Erythroblast (primary cell): ENCODE measurements at places on chromosomes 1 and 21.

DNA sequence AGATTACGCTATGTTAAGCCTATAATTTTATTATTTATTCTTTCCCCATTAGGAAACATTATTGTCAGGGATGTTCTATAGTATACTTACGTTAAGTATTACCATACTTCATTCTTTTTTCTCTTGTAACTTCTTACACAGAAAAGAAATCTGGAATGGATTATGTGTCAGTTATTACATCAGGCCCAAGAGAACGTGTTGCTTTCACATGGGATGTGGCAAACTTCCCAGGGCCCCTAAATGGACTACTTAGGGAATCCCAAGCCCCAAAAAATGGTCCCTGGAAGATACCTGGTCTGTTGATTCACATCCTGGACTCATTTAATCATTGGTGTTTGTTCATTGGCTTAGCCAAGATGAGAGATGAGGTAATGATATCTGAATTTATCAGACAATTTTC, 249.8 kb downstream of the NRIP1 start:
- no peak for DNase-seq

- DNase-seq: peak; percentile 96
These were observed 2.6 kb downstream of the E2F2 start for GRCh38 chr1:23528250-23528978.

DNA sequence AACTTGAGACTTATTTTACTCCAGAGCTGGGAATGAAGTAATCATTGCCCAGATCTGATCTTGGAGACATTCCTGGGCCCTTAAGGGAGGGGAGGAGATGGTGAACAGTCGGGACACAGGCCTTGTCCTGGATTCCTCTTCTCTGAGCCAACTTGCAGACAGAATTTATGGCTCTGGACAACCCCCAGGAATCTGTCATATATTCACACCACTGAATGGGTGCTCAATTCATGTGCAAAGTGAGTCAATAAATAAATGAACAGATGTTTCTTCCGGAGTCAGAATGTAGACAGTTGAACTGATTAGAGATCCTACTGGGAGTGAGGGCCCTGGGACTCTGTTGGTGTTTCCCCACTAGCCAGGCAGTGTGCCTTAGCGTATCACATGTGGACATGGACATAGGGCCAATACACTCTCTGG, 2.6 kb downstream of the TUFT1 start:
- DNase-seq: no peak

DNA sequence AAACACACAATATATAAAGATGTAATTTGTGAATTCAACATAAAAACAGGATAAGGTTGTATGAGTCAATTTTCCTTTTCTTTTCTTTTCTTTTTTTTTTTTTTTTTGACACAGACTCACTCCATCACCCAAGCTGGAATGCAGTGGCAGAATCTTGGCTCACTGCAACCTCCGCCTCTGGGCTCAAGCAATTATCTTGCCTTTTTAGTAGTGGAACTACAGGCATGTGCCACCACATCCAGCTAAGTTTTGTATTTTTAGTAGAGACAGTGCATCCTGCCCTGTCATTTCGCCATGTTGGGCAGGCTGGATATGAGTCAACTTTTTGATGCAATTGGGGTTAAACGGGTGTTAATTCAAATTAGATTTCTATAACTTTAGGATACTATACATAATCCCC, 10.3 kb upstream of the SPRR2B start:
- no peak for DNase-seq

GRCh38 chr1:109392788-109393616, 4.7 kb downstream of the SORT1 start:
- peak; percentile 47 for DNase-seq

- DNase-seq: no peak
These were observed 3.7 kb downstream of the IFI6 start for GRCh38 chr1:27668121-27668807.

DNA sequence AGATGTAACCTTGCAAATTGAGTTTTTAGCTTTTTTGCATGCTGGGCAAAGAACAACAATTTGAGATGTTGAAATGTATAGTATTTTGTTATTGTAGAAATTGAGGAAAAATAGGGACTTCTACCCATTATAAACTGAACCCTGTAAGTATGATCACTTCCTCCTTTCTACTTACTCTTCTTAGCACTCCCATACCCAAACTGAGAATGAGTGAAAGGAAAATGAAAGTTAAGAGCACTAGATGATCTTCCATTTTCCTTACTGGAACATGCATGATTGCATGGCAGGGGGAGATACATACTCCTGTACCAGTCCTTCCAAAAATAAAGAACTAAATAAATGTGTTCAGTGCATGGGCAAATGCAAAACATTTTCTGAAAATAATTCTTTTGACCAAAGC, 107.4 kb upstream of the KIAA1614 start:
- no peak for DNase-seq

- no peak for DNase-seq
These were observed 67.7 kb downstream of the ALG6 start for GRCh38 chr1:63435161-63435560.

- no peak for DNase-seq
These were observed 9.7 kb upstream of the SMIM1 start for GRCh38 chr1:3762873-3763228.

- no peak for DNase-seq
These were observed 22.7 kb upstream of the ZNF436 start for GRCh38 chr1:23392125-23392855.

DNA sequence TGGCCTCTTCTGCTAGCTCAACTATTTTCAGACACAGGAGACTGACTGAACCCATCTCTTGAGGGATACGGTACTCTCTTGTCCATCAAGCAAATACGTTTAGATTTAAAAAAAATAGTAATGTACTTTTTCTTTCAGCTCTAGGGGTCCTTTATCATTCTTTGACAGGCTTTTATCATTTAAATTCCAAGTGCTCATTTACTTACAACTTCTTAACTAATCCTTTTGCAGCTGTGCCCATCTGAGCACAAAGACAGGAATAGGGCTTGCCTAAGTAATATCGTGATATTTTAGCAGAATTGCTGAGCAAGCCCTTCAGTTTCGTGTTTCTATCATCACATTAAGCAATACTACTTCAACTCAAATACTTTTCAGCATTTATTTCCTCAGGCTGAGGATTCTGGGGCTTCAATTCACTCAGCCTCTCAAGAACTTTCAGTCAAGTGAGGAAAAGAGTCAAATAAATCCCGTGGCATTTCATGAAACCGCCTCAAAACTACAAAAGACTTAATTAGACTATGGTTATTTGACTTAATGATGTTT, 317.6 kb downstream of the BACH1 start:
- DNase-seq: no peak

DNA sequence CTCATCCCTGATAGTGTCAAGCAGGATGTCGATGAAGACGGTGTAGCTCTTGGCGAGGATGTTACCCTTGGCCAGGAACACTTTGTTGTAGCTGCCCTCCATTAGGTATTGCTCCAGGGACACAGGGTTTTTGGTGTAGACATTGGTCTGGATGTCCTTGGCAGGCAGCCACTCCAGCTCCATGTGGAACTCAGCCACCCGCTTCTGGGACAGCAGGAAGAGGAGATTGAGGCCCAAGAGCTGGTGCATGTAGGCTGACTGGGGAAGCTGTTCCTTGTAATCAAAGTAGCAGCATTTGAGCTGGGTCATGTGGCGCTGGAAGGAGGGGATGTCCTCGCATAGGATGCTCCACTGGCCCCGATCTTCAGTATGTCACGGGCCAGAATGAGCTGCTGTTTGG, 9.5 kb downstream of the IL6R start:
- DNase-seq: no peak

- no peak for DNase-seq
These were observed 118.6 kb downstream of the PRDM16 start for GRCh38 chr1:3187415-3188149.

DNA sequence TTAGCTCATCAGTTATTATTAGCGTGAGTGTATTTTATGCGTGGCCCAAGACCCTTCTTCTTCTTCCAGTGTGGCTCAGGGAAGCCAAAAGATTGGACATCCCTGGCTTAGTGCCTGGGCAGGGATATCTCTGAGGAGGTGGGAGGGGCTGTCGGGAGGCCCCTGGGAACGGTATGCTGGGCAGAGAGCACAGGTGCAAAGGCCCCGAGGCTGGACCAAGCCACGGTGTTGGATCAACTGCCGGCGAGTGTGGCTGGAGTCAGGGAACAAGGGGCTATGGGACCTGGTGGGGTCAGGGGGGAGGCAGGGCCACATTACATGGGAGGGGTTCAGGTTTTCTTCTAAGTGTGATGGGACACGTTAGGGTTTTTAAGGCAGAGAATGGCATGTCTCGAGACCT, 62.7 kb downstream of the FHAD1 start:
- DNase-seq: no peak

DNA sequence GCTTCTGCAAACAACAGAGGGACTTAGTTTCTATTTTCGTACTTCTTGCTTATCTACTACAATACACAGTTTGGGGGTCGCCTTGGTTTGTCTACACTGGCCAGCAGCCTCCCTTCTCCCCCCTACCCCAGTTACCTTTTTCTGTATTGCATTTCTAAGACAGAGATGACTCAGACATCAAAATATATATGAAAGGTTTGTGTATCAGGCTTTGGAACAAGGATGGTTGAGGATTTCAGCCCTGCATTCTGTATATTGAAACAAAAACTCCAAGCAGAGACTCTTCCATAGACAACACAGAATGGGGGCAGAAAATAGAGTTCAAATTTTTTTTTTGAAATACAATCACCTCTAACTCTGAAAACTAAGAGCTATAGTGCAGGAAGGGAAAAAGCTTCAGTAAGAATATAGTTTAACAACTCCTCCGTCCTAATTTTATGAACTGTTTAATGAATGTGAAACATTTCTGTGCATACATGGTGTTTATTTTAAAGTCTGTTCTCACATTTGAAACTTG, 1.9 kb downstream of the SAMD13 start:
- no peak for DNase-seq

DNA sequence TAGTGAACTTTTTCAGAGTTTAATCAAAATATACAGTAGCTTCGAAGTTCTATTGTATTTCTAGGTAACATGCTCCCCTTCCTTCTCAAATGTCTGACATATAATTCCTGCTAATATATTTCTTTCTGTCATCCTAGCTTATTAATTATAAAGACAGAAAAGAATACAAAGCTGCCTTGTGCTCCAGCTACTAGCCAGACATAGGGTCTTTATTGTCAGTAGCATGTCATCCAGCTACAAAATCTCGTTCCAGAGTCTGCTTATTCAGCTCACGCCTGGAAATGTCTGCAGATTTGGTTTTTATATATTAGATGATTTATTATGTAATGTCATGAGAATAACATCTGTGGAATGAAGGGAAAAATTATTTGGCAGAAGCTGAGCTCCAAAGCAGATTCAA, 1102.8 kb downstream of the BRINP3 start:
- no peak for DNase-seq

DNA sequence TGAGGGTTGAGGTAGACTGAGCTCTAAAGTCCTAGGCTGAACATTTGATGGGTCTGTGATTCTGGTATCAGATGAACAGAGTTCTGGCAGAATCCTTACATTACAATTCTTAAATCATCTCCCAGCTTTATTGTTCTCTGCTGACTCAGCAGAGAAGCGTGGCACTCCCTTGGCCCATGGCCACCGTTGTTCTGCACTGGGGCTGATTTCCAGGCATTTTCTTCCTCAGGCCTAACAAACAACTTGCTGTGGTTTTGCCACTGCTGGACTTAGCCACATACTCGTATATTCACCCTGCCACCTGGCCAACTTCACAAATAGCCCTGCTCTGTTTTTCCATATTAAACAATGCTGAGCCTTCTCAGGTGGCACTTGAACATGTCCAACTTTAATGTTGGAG, 223.2 kb downstream of the TNR start:
- no peak for DNase-seq

DNA sequence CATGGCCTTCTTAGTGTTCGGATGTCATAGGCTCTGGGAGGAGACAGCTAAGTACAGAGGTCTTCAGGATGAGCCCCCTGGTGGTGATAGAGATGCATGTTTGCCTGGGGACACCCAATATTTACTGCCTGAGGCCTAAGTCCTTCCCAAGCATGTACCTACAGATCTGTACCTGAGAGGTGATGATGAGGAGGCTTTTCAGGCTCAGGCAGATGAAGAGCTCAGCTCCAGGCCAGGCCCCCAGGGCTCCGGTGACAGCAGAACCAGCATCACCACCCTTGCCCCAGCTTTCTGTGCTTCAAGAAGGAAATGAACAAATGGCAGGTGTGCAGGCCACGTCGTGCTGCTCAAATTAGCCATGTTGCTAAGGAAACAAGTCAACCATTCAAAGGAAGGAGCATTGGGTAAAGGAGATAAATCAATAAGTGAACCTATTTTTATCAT, 21.1 kb downstream of the CACNA1E start:
- DNase-seq: peak; percentile 29

DNA sequence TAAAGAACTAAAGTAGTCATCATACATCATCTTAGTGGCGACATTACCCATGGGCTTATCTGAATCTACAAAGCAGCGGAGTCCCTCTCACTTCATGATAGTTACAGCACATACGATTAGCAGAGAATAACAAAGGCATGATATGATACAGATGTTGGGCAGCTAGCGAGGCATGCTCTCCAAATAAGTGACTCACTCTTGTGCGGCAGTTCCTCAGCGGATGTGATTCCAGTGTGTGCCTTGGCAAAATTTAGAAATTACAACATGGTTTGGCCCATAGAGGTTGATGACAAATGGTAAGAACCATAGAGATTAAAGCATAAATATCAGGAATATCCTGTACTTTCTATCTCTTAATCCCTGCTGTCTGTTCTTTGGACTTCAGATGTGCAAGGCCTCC, 48.1 kb upstream of the PAXBP1 start:
- no peak for DNase-seq

- DNase-seq: no peak
These were observed 669.9 kb upstream of the PKN2 start for GRCh38 chr1:88014131-88014530.

DNA sequence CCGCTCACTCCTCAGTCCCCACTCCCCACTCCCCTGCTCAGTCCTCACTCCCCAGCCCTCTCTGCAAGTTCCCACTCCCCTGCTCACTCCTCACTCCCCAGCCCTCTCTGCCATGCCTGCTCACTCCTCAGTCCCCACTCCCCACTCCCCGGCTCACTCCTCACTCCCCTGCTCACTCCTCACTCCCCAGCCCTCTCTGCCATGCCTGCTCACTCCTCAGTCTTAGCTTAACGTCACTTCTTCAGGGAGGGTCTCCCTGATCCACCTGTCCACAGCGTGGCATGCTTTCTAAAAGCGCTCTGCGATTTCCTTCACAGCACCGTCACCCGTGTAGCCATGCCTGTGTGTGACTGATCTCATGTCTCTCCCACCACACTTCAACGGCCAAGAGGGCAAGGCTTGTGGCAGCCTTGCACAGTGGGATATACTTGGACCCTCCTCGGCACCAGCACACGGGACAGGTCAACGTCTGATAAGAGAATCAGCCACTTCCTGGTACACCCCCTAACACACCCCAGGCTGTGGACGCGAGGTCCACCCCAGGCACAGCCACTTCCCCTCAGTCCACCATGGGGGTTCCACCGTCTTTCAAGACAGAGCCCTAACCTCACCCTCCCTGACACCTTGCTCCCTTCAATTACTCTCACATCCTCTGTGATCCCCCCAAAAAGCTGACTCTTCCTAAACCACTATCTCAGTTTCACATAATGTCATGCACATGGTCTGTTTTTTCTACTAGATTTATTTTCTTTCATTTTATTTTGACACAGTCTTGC, 14.0 kb downstream of the PRDM15 start:
- DNase-seq: no peak

GRCh38 chr1:20153000-20153418, 13.9 kb downstream of the PLA2G2F start:
- no peak for DNase-seq

GRCh38 chr1:59908084-59908483, 18.5 kb downstream of the CYP2J2 start:
- no peak for DNase-seq

GRCh38 chr1:11869650-11870207, 11.0 kb upstream of the NPPB start:
- DNase-seq: no peak
